ENCODE measurements at places on chromosomes 2 and 18.
A peak's percentile ranks its signal among the peaks of the same experiment; 100 is the strongest.

- no peak for DNase-seq
Measured at GRCh38 chr2:45043174-45043573, 33.9 kb upstream of the SIX2 start.

GRCh38 chr18:76881744-76882143 lies 59.4 kb downstream of the ZNF236 start:
- DNase-seq: no peak

DNA sequence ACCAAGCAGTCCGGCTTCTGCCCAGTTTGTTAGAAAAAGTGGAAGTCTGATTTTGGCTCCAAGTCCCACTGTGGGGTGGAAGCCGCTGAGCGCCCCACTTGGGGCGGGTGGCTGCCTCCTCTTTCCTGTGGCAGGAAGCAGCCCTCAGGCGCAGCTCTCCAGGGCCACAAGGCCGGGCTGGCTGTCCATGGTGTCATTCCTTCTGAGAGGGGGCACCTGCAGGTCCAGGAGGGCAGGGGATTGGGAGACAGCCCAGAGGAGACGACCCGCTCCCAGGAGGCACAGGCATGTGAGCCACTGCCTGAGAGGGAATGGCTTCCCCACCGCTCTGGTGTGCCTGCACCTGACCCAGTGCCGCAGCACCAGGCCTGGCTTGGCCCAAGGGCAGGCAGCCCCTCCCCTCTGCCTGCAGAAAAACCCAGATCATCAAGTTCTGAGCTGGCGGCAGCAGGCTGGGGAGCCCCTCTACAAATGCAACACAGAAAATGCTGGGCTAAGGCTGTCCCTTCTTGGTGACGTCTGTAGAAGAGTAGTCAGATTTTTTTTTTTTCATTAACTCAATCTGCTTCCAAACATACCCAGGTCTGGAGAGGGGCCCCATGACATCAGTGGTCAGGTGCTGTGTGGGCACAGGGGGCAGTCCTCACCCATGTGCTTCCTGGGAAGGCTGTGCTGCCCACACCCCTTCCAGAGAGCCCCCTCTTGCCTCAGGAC lies 38.4 kb downstream of the HS6ST1 start:
- DNase-seq: no peak

GRCh38 chr2:186498834-186499233 lies 12.8 kb downstream of the ZC3H15 start:
- no peak for DNase-seq

DNA sequence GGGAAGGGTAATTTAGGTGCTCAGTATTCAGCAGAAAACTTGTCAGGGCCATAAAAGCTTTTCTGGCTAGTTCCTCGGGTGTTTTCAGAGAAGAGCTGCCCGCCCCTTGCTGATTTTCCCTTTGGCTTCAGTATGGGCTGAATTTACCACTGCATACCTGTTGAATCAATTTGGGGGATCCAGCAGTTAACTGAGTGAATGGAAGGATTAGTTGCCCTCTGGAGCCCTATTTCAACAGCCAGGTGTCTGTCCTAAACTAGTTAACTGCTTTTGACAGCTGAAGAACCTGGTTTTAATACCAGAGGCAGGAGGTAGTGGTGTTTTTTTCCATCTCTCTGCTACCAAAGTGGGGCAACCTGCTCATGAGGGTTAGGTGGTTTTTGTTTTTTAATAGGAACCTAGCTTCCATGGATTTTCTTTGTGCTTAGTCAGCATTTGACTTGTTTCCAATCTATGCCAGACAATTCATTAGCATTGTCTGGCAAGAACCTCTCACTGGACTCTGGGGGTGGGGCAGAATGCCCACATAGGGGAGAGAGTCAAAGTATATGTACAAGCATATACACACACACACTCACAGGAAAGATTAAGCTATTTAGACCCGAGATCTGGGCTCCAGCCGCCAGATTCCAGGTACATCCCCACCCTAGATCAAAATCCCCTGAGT lies 166.5 kb upstream of the SIX3 start:
- DNase-seq: no peak

DNA sequence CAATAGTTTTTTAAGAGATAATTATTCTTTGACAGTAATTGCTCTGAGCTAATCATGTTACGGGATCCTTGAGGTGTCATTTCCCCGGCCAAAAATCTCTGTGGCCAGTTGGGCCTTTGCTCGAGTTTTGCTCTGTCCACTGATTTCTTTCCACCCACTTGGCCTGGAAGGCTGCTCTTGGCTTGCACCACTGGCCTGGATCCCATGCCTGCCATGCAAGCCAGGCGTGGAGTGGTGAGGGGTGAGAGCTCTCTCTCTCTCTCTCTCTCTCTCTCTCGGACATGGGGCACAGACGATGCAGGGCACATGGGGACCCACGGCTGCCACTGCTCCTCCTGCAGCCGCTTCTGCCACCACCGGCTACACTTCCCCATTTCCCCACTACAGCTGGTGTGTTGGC lies 853.0 kb upstream of the GCFC2 start:
- no peak for DNase-seq

GRCh38 chr2:234754126-234754525 lies 197.7 kb upstream of the SH3BP4 start:
- no peak for DNase-seq

DNA sequence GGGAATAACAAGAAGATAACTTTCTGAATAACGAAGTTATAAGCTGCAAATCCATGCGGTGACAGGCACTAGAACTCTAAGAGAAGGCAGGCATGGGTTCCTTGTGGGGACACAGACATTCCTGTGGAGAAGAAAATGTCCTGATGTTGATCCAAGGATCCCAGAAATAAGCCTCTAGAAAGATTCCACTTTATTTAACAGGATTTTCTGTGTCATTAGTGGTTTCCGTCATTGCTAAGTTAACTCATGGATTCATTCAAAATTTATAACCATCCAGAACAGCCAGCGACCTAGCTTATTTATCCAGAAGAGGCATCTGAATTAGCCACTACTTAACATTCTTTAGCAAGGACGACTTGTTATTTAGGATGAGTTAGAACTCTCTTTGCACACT lies 10.0 kb upstream of the CD302 start:
- DNase-seq: no peak

GRCh38 chr2:6526093-6526824 lies 339.4 kb downstream of the CMPK2 start:
- DNase-seq: peak; percentile 73

DNA sequence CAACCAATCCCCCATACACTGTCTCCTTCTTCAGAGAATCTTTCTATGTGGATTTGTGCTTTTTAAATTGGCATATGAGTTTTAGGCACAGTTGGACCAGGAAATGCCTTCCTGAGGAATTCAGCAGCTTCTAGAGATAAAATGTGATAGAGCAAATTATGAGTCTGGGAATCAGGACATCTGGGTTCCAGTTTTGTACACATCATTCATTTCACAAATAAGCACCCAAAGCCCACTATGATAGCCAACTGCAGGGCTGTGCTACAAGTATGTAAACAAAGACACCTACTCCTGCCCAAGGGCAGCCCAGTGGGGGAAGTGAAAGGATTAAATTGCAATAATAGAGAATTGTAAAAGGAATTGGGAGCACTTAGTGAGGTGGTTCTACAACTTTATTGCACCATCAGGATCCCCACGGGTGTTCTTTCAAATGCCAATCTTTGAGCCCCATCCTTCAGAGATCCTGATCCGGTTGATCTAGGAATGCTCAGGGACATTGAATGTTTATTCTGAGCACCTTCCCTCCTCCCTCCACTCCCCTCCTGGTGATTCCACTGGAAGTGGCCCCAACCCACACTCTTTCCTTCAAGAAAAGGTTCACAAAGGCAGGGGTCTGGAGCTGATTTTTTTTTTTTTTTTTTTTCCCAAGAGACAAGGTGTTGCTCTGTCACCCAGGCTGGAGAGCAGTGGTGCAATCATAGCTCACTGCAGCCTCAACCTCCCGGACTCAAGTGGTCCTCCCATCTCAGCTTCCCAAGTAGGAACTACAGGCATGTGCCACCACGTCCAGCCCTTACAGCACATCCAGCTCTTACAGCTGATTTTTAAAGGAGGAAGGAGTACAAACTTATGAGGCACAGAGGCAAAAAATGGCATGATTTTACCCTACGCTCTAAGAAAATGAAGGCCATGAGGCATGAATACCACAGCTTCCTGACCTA lies 11.1 kb upstream of the KCMF1 start:
- DNase-seq: no peak

DNA sequence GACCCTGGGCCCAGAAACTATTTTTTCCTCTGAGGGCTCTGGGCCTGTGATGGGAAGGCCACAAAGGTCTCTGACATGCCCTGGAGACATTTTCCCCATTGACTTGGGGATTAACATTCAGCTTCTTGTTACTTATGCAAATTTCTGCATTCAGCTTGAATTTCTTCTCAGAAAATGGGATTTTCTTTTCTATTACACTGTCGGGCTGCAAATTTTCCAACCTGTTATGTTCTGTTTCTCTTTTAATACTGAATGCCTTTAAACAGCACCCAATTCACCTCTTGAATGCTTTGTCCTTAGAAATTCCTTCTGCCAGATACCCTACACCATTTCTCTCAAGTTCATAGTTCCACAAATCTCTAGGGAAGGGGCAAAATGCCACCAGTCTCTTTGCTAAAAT lies 241.0 kb downstream of the HNMT start:
- DNase-seq: no peak

DNA sequence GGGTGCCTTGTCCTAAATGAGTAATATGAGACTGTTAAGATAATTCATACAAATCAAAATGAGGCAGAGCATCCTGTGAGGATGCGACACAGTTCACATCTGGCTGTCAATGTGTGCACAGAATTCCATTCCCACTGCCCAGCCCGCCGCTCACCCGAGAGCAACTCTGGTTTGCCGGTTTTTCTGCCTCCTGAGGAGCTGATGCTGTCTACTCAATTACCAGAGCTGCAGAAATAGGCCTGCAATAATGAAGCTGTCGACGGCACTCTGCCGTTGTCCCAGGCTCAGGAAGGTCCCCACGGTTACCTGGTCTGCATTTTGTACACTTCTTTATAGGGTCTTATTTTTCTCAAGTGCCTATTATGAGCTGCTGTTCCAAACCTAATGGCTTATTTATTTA lies 55.7 kb upstream of the LYPD1 start:
- DNase-seq: no peak

DNA sequence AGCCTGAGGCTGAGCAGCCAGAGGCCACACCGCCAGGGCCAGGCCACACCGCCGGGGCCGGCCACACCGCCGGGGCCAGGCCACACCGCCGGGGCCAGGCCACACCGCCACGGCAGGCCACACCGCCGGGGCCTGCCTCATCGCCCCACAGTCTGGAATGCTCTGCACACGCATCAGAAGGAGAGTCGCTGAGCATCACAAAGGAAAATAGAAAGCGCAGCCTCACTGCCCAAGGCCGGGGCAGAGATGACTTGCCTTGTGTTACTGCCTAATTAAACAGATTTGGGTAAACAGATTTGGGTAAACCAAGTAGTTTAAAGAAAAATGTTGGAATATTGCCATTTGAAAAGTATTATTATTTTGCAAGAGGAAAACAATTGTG lies 10.4 kb upstream of the NFATC1 start:
- DNase-seq: no peak

DNA sequence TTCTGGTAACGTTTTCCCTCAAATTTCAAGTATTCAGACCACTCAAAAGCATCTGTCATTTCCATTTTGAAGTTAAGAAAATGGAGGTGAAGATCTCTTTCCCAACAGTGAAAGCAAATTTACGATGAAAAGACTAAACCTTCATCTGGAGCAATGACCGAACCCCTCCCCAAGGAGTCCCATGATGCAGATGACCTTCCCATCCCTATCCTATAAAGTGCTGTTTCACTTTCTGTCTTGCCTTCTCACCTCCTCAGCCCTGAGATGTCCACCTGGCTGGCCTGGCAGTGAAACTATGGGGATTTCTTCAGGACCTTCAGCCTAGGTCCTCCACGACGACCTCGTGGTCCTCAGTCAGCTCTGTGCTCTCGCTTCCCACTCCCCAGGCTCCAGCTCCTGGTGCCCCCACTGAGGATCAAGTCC lies 925 bp upstream of the NPC1 start:
- no peak for DNase-seq

Data from NCI-H524 (cell line).